Activated T-cell treated with anti-CD3 and anti-CD28 coated beads for 48 hours (primary cell): ENCODE measurements at places on chromosomes 2 and 18.

GRCh38 chr18:3653263-3653850 is 203.4 kb downstream of the TGIF1 start:
- DNase-seq: no peak

DNA sequence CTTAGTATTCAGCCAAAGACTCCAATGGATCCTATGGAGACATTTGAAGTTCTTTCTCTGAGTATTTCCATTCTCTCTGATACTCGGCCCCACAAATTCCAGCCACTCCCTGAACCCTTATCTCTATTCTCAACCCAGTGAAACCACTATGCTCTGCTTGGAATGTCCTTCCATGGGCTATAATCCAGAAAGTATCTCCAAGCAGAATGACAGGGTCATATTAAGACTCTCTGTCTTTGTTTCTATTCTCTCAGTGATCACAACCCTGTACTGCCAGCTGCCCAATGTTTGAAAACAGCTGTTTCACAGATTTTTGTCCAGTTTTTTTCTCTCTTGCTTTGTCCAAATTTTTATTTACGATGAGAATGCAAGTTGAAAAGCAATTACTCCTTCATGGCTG is 21.9 kb downstream of the CHMP3 start:
- no peak for DNase-seq

DNA sequence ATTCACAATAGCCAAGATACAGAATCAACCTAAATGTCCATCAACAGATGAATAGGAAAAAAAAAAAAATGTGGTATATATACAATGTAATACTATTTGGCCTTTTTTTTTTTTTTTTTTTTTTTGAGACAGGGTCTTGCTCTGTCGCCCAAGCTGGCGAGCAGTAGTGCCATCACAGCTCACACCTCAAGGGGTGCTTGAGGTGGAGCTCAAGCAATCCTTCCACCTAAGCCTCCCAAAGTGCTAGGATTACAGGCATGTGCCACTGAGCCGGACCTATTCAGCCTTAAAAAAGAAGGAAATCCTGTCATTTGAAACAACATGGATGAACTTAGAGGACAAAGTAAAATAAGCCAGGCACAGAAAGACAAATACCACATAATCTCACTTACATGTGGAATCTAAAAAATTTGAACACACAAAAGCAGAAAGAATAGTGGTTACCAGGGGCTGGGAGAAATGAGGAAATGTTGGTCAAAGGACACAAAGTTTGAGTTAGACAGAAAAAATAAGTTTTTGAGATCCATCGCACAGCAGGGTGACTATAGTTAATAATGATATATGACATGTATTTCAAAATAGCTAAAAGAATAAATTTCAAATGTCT is 26.0 kb downstream of the TLK1 start:
- DNase-seq: no peak

DNA sequence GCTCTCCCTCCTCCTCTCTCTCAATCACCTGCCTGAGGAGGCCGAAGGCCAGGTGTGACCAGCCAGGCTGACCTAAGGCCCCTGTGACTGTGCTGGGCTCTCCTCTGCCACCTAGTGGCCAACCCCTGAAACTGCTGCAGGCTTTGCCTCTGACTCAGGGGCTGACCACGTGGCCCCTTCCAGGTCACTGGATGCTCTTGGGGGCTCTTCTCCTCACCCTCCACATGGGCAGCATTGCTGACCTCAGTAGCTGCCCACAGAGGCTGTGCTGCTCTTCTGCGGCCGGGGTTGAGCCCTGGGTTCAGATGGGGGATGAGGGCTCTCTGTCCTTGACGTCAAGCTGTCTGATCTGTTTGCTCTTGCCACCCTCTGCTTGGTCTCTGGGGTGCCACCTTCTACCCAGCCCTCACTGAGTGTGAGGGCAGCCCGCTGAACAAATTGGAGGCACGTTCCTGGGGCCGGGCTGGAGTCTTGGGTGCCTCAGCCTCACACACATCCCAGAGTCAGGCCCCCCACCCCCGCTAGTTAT is 122.7 kb downstream of the TWIST2 start:
- peak; percentile 39 for DNase-seq

- no peak for DNase-seq
Observed at GRCh38 chr2:26059542-26059941, 25.7 kb downstream of the RAB10 start.

DNA sequence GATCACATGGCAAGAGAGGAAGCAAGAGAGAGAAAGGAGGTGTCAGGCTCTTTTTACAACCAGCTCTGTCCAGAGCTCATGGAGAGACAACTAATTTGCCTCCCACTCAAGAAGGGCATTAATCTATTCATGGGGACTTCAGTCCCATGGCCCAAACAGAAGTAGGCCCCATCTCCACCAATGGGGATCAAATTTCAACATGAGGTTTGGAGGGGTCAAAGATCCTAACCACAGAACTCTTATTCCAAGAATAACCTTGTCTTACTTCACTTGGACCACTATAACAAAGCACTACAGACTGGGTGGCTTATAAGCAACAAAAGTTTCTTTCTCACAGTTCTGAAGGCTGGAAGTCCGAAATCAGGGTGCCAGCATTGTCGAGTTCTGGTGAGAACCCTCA is 31.8 kb downstream of the GRB14 start:
- no peak for DNase-seq

GRCh38 chr2:196080526-196080925 is 11.9 kb upstream of the DNAH7 start:
- DNase-seq: no peak

DNA sequence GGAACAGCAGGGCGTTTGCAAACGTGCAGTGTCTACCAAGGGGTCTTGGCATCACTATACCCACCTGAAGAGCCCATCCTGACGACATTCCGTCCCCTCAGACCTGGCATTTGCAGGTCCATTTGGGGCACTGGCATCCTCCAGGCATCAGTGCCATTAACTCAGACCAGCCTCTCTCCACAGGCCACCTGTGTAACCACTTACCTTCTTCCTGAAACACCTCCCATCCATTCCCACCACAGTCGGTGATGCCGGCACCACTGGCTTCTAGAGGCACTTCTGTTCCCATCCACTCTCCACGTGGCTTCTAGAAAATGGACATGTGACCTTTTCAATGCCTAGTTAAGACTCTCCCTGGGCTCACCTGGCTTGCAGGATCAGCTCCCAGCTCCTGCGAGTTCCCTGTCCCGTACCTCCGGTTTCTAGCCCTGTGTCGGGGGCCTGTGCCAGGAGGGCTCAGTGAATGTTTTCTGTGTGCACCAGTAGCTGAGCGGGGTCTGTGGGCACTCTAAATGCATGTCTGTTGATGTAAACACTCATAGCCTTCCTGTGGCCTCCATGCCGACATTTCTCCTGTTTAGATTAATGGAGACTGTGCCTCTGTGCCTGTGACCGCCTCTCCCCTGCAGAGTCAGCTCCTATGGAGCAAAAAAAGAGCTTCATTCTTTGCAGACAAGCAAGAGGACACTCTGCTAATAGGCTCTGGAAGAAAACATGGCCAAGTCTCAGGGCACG is 458.0 kb upstream of the HS6ST1 start:
- no peak for DNase-seq

- no peak for DNase-seq
Observed at GRCh38 chr2:36620321-36620720, 22.4 kb upstream of the FEZ2 start.

DNA sequence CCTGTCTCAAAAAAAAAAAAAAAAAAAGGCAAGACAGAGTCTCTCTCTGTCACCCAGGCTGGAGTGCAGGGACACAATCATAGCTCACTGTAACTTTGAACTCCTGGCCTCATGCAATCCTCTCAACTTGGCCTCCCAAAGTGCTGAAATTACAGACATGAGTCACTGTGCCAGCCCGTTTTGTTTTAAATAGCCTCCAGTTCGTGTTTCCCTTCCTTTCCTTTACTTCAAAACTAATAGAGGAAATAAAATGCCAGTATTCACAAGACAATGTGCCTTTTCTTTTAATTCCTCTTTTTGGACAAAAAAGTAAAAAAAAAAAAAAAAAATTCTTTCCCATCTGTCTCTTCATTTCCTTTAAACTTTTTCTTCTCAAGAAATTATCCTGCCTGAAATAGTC is 54.5 kb upstream of the ACMSD start:
- DNase-seq: no peak

GRCh38 chr2:4354678-4355077 is 651.3 kb downstream of the DCDC2C start:
- no peak for DNase-seq

DNA sequence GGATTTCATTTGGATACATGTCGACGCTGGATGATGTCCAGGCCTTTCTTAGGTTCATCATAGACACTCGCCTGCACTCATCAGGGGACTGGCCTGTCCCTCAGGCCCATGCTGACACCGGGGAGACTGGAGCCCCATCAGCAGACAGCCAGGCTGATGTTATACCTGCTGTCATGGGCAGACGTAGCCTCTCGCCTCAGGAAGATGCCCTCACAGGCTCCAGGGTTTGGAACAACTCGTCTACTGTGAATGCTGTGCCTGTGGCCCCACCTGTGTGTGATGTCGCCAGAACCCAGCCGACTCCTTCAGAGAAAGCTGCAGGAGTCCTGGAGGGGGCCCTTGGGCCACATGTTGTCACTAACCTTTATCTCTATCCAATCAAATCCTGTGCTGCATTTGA is 28.3 kb downstream of the MOCOS start:
- DNase-seq: no peak

DNA sequence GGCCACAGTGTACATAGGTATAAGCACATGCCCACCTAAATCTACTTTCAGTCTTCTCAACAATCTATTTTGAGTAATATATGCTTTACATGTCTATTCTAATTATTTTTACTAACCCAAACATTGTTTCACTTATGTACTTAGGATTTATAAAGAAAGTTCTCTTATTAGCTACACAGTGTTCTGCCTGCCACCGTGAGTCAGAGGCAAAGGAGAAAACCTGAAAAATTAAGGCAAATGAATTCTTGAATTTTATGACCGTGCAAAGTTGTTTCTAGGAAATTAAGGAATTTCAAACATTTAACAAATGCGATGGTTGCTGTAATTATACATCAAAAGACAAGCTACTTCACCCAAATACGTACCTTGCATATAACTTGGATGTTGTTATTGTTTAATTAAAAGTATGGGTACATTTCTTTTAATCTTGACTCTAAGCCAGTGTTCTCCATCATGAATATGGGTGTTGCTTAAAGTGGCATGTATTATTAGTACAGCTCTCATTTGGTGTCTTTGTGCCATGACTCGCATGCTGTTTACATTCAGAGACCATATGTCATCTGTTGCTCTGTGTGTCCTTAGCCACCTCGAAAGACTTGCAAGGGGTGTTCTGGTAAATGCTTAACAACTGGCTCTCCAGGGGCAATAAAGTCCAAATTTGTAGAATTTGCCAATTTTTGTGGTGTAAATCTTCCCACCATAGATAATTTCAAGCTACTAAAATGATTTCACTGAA is 154.3 kb upstream of the FN1 start:
- no peak for DNase-seq

GRCh38 chr2:20064841-20065240 is 13.4 kb upstream of the LAPTM4A start:
- DNase-seq: no peak

GRCh38 chr2:150591496-150592285 is 104.2 kb upstream of the RND3 start:
- DNase-seq: no peak

DNA sequence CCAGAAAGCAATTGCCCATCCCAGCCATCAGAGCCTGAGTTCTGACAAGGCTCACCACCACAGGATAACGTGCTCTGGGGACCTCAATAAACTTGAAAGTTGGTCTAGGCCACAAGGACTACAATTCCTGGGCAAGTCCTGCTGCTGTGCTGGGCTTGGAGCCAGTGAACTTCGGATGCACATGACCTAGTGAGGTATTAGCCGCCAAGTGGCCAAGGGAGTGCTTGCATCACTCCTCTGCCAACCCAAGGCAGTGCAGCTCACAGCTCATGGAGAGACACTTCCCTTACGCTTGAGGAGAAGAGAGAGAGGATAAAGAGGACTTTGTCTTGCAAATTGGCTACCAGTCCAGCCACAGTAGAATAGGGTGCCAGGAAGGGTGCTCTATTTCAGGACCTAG is 219.6 kb downstream of the MBD2 start:
- DNase-seq: no peak

- DNase-seq: no peak
Observed at GRCh38 chr2:42964439-42965083, 172.2 kb upstream of the HAAO start.

GRCh38 chr18:6835345-6835744 is 105.8 kb downstream of the ARHGAP28 start:
- DNase-seq: no peak

GRCh38 chr2:64404002-64404731 is 49.8 kb upstream of the LGALSL start:
- DNase-seq: no peak

- DNase-seq: no peak
Observed at GRCh38 chr18:80229363-80229762, 18.0 kb downstream of the PARD6G start.

GRCh38 chr18:35042389-35043071 is 1.3 kb downstream of the MAPRE2 start:
- DNase-seq: no peak

DNA sequence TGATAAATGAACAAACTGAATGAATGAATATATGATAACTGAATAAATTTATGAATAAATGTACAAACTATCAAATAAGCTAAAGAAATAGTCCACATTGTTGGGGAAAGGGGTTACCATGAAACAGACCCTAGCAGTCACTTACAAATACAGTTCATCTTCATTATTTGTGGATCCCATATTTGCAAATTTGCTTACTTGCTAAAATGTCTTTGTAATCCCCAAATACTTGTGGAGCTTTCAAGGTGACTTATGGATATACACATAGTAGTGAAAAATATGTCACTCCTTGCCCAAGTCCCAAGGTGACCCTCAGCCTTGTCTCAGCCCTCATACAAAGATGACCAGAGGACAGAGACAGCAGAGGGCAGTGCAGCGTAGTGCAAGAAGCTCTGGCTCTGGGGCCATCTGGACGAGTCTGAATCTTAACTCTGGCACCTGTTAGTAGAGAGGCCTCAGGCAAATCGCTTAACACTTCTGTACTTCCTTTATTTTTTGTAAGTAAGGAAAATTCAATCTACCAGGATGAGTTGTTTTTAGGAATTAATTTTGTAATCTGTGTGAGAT is 3.1 kb downstream of the PAIP2B start:
- DNase-seq: no peak

GRCh38 chr2:144583741-144584453 is 64.0 kb upstream of the ZEB2 start:
- no peak for DNase-seq

DNA sequence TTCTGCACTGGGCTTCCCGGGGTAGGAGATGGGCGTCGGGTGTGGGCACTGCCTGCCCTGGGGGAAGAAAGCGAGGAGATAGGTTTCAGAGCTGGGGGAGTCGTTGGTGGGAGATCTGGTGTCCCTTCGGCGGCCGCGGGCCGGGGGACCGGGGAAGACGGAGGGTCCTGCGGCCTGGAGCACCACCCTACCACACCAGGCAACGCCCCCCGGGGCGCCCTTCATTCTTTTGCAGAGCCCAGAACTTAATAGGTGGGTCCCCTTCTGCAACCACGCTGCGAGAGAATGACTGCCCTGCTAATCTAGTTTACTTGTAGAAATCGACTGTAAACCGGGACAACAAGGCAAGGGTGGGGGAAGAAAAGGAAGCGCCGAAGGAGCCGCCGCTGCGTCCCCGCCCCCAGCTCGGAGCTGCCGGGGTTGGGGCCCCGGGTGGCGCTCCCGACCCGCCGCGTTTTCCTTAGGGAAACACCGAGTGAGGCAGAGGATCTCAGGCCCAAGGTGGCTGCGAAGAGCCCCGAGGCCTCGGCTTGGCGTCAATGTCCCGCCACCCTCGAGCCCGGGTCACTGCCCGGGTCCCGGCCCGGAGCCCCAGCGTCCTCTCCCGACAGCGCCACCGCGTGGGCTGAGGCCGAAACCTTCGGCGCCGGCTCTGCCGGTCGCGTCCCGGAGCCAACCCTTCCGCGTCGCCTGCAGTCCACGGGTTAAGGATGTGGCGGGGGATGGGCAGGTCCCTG is 5.4 kb upstream of the SATB2 start:
- DNase-seq: peak; percentile 71
